OCI-LY7 (cell line): ENCODE measurements at places on chromosomes 11 and 22. TPM values are rescaled to one million over a fixed set of nuclear protein-coding genes. Genes with fewer than 3 reads are reported as not detected.

The BEST1 gene
- 1.9 and 3.3 TPM in 2 replicates for total RNA-seq

The OR8D1 gene
- not detected in 2 replicates for total RNA-seq

The CHST1 gene
- not detected in 2 replicates for total RNA-seq

The PKP3 gene
- total RNA-seq: not detected in 2 replicates

The DBX1 gene
- not detected in 2 replicates for total RNA-seq
